Fibroblast of the conjunctiva (primary cell): ENCODE measurements at places on chromosomes 7 and 10.

DNA sequence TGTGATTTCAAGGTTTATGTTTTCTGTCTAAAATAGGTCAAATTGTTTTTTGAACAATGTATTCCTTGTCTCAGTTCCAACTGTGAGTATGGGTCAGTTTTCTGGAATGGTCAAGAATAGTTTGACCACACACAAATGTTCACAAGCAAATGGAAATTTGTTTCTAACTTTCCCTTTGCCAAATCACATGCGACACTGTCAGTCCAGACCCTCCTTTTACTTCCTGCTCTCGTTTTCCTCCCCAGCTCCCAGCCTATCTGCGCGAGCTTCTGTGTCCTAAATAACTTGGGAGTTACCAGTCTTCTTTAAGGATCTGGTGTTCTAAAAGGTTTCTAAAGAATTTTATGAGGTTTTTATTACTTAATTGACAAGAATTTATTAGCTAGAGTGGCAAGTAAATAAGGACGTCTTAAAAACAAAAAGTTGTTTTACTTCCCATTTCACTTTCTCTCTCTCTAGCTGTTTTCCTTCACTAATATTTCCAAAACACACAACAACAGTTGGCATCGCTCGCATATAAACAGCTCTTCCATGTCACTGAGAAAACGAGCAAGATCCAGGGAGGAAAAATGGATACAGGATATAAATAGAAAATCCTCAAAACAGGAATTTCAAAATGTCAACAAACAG is 266.1 kb upstream of the KLF6 start:
- no peak for DNase-seq

- no peak for DNase-seq
These were observed 16.7 kb downstream of the PSAP start for GRCh38 chr10:71834343-71834674.

GRCh38 chr7:98907570-98907969 is 29.2 kb downstream of the TRRAP start:
- no peak for DNase-seq

GRCh38 chr7:124462249-124462648 is 303.3 kb downstream of the GPR37 start:
- no peak for DNase-seq

- no peak for DNase-seq
These were observed 14.2 kb downstream of the DOCK1 start for GRCh38 chr10:126919426-126919825.

- no peak for DNase-seq
These were observed 35.3 kb upstream of the DUSP5 start for GRCh38 chr10:110462166-110463095.

GRCh38 chr10:46017733-46018132 is 12.7 kb downstream of the NCOA4 start:
- DNase-seq = no peak

DNA sequence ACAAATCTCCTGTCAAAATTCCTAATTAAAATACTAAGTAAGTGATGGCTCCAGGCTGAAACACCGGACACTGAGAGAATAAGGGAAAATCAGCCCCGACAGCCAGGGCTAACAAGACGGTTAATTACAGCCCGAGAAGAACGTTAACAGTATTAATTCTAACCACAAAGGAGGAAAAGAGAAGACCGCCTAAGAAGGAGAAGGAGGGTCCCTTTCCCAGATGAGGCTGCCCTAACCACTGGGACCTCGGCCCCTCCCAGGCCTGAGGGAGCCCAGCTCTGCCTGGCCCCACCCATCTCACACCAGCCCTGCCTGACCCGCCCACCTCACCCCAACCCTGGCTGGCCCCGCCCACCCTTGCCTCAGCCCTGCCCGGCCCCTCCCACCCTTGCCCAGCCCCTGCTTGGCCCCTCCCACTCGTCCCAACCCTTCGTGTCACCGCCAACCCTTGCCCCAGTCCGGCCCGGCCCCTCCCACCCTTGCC is 51.3 kb downstream of the PWWP2B start:
- no peak for DNase-seq

- DNase-seq = no peak
These were observed 256.1 kb downstream of the ARHGAP21 start for GRCh38 chr10:24467605-24468004.

- no peak for DNase-seq
These were observed 32.8 kb downstream of the CPVL start for GRCh38 chr7:29113384-29114102.

- no peak for DNase-seq
These were observed 370.0 kb upstream of the GHITM start for GRCh38 chr10:83769281-83769820.

DNA sequence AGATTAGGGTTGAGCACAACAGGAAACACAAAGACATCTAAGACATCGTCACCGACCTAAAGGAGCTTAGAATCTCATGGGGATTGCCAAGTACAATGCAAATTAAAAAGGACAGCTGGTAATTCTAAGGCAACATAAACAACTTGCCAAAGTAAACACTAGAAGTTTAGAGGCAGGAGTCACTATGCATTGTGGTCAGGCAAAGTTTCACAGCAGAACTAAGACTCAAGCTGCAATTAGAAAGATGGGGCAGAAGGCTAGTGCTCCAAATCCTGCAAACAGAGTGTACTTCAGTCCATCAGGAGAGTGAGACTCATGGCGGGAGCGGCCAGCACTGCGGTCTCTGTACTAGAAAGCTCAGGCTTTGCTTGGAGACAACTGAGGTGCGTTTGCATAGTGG is 52.7 kb downstream of the HIPK2 start:
- DNase-seq = peak; percentile 47

DNA sequence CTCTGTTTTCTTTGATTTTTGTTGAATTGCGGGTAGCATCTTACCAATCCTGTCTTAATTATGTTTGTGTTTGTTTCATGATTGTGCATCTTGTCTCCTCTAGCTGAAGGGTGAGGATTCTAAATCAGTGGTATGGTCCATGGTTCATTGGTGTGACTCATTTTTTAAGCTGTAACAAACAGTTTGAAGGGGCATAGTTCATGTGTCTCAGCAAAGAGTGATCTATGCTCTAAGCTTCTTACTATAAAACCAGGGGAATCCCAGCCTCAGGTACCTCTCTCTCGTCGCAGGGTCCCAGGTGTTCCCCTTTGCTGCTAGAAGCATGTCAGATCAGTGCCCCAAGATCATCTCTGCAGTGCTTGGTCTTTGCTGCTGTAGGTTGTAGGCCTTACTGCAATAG is 100.1 kb downstream of the OTUD1 start:
- DNase-seq = no peak

GRCh38 chr7:147524726-147525250 is 1065.8 kb upstream of the C7orf33 start:
- DNase-seq = no peak

GRCh38 chr10:121322776-121323175 is 275.5 kb downstream of the FGFR2 start:
- no peak for DNase-seq

- DNase-seq = no peak
These were observed 1.5 kb downstream of the PLEKHA8 start for GRCh38 chr7:30029696-30030095.

DNA sequence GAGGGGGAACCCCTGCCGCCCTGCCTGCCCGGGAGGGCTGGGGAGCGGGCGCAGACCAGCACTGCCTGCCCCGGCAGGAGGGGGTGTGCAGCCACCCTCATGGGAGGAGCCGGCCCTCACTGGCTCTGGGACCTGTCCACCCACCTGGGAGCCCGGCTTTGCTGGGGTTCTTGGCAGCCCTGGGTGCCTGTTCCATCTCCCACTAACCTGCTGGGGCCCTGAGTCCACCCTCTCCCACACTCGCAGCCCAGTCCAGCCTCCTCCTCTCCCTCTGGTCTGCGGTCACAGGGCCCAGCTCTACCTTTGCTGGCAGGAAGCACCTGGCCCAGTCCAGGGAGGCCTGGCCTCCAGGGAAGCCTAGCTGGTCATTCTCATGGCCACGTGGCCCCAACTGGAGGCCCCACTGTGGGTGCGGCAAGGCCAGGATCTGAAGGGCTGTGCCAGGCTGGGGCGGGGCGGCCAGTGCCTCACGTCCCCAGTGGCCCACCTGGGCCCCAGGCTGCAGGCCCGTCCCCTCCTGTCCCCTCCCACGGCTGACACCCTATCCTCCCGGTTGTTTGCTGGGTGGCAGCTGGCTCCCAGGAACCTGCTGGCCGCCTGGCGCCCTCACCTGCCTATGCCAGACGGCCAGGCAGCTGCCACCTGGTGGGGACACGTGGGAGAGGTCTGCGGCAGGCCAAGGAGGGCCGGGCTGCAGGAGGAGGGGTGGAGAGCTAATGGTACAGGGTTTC is at the start of gene TMEM184A:
Gene TMEM184A, minus strand, starts transcription at position 393 of the 731 bp plus-strand sequence. CDS start 721 bp downstream, outside the sequence.
- DNase-seq = no peak

DNA sequence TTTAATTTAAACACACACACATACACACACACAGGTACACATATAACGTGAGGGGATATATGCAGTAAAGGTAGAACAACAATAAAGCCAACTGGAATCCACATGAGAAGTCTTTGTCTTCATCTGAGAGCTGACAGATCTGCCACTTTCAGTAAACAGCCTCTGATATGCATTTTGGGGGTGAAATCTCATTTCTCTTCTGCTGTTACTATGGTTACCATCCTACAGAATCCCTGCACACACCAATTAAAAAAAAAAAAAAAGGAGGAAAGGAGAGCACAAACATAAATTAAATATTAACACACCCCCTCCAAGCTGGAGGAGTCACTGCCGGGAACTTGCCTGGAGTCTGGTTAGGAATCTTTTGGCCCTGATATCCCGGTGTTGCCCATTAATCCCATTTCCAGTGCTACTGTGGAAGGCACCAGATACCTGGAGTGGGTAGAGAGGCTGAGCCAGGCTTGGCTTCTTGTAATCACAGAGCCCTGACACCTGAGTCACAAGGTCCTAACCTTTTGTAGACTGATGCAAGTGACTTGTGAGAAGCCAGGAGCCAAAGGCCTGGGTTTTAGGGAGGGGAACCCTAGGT is 169.1 kb downstream of the LHFPL3 start:
- DNase-seq = no peak

GRCh38 chr10:87771871-87772500 is 46.0 kb downstream of the ATAD1 start:
- no peak for DNase-seq

- DNase-seq = no peak
These were observed 3.9 kb downstream of the LMBR1 start for GRCh38 chr7:156889089-156889488.

- DNase-seq = peak; percentile 1
These were observed 6.2 kb upstream of the MBL2 start for GRCh38 chr10:52778511-52779392.

DNA sequence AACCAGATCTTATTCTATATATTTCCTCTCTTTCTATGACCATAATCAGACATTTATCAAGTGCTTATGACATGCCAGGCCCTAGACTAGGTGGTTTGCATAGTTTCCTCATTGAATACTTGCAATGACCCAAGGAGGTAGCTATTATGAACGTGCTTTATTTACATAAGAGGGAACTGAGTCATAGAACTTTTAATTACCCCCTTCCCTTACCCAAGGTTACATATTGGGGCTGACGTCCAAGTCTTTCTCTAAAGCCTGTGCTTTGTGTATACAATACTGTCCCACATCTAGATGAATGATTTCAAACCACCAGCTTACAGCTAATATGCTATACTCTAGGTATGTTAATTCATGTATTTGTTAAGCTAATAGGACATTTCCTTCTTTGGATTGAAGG is 91.9 kb upstream of the NPY start:
- no peak for DNase-seq

DNA sequence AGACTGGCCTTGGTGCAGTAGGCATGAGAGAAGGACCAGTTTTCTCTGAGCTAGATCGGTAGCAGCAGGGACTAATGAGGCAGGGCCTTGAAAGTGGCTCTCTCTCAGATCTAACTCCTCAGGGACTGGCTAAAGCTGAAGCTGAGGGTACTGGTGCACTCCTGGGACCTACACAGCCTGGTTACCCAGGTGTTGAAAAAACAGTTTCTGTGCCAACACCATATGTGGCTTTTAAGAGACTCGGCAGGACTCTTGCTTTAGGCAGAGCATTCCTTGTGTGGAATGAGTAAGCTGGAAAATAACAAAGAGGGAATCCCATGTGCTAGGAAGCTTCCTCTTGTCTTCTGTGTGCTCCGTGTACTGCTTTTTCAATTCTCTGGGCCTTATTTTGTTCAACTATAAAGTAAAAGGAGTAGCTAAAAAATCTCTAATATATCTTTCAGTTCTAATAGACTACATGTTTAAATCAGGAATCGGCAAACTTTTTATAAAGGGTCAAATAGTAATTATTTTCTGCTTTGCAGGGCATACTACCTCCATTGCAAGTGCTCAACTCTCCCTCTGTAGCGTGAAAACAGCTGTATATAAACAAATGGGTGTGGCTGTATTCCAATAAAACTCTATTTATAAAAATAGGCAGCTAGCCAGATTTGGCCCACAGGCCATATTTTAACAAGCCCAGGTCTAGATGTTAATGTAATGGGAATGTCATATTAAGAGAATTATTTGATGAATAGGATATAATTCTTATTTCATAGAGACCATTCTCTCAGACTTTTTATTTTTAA is 186.1 kb upstream of the KAT6B start:
- DNase-seq = no peak

- peak; percentile 56 for DNase-seq
These were observed 203.5 kb downstream of the RNLS start for GRCh38 chr10:88379575-88379974.

DNA sequence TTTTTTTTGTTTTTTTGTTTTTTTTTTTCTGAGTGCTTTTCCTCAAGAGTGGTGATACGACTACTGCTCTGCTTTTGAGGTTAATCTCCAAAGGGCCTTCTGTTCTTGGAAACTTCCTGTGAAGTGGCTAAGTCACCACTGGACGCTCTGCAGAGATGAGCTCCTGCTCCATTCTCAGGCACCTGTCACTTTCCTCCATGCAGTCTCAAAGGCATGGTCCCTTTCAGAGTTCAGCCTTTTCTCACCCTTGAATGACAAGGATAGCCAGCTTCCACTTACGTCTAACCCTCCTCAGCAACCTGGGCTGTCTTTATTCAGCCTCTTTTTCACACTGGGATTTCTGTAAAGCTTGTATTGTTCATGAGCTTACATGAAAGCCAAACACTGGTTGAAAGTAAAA is 65.8 kb downstream of the BMPER start:
- DNase-seq = no peak

- DNase-seq = no peak
These were observed 20.5 kb downstream of the ASNS start for GRCh38 chr7:97851683-97852082.

- DNase-seq = no peak
These were observed 656.7 kb upstream of the NRG3 start for GRCh38 chr10:81218307-81218706.

DNA sequence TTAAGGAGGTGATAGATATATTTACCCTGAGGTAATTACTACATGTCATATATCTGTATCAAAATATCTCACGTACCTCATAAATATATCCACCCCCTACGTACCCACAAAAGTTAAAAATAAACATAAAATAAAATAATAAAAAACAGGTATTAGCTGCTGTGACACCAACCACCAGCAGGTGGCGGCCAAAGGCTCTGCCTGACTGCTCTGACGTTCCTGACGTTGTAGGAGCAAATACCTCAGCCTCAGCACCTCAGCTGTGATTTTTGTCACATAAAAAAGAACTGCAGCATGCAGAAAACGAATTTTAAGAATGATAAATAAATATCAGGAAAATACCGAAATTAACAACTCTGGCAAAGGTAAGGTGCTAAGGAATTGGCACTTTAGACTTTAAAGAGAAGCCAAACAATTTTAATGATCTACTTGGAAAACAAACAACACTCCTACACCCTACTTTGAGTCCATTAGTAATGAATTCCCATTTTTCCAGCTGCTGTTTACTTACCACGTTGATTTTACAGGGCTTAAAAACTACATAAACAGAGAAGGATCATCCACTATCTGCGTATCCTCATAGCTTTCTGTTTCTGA is 125.4 kb upstream of the TARP start:
- DNase-seq = peak; percentile 23

- DNase-seq = no peak
These were observed 36.2 kb downstream of the TOMM7 start for GRCh38 chr7:22786290-22786932.

GRCh38 chr10:129898706-129899268 is 65.3 kb downstream of the EBF3 start:
- DNase-seq = no peak
